ENCODE measurements at places on chromosomes 3 and 15.

DNA sequence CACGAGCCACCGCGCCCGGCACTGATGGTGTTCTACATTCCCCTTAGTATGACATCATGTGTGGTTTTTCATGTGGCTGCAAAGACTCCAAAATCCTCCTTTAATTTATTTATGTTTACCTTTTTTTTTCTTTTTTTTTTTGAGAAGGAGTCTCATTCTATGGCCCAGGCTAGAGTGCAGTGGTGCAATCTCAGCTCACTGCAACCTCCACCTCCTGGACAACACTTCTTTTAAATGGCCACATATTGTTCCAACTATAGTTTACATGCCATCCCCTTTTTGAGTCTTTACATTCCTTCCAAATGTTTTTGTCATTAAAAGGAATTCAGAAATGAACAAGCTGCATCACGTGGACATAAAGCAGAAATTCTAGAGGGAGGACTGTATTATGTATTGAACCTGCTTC lies 10.3 kb upstream of the CDV3 start:
- DNase-seq, result no peak

GRCh38 chr3:48548729-48549705 lies 7.6 kb downstream of the PFKFB4 start:
- peak; percentile 68 for DNase-seq

DNA sequence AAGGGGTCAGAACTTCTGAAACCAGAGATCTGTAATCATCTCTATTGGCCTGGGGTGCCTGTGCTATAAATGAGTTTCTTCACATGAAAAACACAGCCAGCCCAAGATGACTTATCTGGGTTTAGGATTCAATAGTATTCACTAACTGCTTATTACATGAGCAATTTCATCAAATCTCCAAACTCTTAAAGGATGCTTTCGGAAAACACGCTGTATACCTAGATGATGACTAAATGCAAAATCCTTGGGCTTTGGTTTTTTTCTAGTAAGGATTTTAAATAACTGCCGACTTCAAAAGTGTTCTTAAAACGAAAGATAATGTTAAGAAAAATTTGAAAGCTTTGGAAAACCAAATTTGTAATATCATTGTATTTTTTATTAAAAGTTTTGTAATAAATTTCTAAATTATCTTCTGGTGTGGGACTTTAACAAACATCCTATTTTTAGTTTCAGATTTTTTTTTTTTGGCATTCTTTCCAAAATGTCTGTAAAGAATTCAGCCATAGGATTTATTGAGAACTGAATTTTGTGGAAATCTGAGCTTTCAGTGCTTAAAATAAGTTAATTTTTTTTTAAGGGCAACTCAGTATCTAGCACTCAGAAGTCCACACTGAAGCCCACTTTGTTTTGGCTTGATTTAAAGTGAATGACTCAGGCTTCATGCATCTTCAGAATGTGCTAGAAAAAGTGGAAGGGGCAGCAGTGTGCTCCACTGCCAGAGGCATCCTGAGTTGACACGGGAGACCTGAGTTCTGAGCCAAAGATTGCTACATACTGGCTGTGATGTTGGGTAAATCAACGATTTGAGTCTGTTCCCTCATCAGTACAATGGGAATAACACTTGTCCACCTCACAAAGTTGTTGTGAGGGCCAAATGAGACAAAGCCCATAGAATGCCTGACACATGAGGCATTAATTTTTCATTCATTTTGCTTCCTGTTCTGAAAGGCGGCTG lies 18.7 kb downstream of the TMEM43 start:
- no peak for DNase-seq

DNA sequence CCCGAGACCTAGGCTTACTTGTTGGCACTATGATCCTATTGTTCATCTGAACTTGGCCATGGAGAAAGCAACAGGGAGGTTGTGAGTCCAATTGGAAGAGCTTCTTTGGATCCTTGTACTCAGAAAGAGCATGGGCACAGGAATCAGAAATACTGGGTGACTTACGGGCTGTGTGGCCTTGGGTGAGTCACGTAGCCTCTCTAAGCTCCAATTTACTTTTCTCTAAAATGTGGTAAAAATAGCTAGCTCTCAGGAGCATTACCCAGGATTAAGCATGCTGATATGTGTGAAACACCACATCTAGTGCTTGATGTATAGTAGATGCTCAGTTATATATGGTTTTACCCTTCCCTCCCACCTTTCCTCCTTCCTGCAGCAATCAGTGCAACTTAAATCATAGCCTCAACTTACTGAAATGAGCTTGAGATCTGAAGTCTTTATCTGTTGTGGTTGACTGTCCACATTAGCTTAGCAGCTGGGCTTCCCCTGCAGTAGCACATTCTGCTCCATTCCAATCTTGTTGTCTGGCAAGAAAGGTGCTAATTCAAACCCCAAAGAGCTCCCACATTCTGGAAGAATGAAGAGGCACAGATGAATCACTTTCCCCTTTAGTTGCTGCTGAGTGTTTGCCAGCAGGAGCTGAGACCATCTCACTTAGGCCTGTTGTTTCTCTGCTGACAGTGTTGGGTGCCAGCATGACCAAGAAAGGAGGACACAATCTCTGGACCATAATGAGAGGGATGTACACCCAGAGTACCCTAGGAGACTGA lies 299.1 kb upstream of the TRIM42 start:
- no peak for DNase-seq

DNA sequence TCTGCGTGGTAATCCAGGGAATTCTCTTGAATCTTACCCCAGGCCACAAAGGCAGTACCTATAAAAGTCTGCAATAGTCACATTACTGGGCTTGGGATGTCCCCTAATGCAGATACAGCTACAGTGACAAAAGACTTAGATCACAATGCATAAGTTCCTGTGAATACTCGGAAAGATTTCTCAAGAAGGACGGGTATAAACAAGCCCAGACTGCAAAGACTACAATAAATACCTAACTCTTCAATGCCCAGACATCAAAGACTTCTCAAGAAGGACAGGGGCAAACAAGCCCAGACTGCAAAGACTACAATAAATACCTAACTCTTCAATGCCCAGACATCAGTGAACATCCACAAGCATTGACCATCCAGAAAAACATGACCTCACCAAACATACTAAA lies 50.9 kb downstream of the NUDT16 start:
- no peak for DNase-seq

GRCh38 chr3:36193448-36193847 lies 186.9 kb upstream of the STAC start:
- no peak for DNase-seq

DNA sequence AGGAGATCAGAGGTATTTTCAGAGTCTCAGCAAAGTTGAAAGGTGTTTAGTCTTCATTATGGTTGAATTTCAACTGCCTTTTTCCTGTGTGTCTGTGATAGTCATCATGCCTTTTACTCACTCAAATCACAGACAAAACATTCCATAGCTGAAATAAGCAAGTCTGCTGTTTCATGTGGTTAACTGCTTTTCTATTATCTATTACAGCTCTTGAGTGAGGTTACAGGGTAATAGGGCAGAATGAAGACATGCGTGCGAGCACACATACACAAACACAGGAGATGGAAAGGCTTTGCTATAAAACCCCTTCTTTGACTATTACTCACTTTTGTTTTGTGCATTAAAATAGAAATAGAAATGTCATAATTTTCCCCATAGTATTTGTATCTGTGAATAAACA lies 192.6 kb upstream of the RARB start:
- no peak for DNase-seq

GRCh38 chr3:29853841-29854397 lies 573.0 kb downstream of the RBMS3 start:
- DNase-seq, result no peak

- no peak for DNase-seq
Observed at GRCh38 chr15:100308213-100308600, 33.6 kb downstream of the ADAMTS17 start.

DNA sequence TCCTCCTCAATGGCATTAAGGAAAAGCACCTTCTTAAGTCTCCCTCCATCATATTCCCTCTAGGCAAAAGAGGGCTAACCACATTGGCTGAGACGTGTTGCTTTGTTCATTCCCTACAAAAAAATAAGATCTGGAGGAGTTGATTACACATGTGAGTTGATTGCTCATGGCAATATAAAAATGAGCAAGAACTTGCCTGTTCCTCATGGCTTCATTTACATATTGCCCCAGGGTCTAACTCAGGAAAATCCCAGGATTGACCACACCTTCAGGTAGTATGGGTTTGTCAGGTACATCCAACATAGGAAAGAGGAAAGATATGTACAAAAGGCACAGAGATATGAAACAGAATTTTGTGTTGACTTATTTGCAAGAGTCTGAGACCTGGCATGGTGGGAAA lies 35.5 kb downstream of the NFKBIZ start:
- no peak for DNase-seq

DNA sequence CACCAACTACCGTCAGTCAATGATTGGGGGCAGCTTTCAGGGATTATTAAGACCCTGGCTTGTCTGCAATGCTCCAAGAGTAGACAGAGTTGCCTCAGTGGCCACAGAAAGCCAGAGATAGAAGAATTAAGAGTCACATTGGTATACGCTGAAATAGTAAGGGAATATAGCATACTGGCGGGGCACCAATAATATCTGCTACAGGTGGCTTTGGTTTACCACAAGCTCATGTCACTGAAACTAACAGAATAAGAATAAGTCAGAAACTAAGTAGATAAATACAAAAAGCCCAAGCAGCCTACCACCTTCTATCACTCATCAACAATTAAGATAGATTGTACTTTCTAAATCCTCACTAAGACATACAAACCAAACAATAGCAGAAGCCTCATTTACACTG lies 2.5 kb upstream of the FHIT start:
- DNase-seq, result no peak

- DNase-seq, result no peak
Observed at GRCh38 chr15:82081914-82082762, 36.3 kb upstream of the MEX3B start.

- no peak for DNase-seq
Observed at GRCh38 chr15:64566629-64567427, 106.5 kb downstream of the ZNF609 start.

DNA sequence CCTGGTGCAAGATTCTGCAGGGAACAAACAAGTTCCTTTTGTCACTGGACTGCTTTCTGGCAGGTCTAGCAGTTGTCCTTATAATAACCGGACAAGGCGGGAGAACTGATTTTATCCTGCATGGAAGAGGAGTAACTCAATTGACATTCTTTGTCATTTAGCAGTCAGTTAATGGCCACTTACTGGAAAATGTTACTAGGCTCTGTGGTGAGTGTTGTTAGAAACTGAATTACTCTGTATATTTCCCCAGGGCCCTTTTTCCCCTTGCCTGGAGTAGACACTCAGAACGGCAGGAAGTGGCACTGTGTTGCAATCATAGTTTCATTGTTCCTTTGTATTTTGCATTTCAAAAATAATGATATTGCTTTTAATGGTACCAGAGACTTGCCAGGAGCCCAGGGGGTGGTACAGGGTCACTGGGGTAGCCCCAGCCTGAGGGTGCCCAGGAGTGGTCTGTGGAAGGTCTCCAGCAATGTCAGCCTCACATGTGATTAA lies 318.6 kb upstream of the LRRFIP2 start:
- DNase-seq, result no peak

DNA sequence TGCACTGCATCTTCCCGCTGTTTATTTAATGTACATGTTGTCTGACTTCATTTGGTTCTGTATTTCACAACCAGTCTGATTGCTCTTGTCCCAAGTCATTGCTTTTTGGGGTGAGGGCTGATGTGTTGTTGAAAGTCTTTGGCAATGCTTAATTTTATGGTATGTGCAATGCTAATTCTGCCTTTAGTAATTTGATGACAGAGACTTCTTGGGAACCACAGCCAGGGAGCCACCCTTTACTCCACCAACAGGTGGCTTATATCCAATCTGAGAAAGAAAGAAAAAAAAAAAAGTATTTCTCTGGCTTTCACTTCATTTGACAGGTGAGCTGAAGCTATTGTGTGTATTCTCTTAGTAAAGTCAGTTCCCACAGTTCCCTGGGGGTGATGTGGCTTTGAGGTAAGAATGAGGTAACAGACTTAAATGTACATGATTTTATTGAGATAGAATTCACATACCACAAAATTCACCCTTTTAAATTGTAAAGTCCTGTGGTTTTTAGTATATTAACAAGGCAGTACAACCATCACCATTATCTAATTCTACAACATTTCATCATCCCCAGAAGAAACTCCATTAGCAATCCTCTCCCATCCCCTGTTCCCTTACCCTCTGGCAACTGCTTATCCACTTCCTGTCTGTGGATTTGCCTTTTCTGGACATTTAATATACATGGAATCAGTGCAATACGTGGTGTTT lies 97.3 kb downstream of the SLCO3A1 start:
- no peak for DNase-seq

Measured in activated CD8-positive, alpha-beta memory T cell treated with anti-CD3 and anti-CD28 coated beads for 4 hours (primary cell).